ENCODE measurements at places on chromosomes 1 and 21.

DNA sequence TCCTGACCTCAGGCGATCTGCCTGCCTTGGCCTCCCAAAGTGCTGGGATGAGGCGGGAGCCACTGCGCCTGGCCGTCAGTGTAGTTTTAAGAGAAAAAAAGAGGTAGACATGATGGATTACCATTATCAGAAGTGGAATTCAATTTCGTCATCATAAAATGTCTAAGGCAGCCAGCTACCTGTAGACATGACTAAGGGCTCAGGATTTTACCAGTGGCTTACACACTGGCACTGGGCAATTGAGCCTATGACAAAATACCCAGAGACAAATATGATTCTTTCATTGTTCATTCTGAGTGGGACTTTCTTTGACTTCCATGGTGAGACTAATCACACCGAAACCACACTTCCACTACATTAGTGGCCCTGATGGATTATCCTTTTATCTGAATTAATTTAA lies 181.5 kb downstream of the GABPA start:
- DNase-seq, result no peak

- DNase-seq, result no peak
These were observed 8.9 kb downstream of the DENND2D start for GRCh38 chr1:111191496-111191895.

- DNase-seq, result peak; percentile 91
These were observed 16.7 kb upstream of the LYST start for GRCh38 chr1:235883261-235883927.

DNA sequence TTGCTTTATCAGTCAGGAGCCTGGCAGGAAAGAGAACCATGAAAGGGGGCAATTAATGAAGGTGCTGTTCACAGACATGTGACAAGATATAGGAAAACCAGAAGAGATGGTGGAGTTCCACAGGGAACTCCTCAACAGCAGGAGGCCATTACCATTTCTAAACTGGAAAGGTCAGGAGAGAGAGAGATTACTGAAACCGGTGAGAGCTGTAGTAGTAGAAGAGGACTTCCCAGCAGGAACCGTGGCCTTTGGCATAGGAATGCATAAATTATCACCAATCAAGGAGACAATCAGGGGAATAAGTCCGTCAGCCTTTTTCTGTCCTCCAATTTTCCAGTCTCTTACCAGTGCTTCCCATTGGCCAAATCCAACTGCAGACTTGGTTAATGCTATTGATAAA lies 23.0 kb upstream of the ABCD3 start:
- DNase-seq, result no peak

- no peak for DNase-seq
These were observed 24.0 kb upstream of the STUM start for GRCh38 chr1:226524547-226524946.

DNA sequence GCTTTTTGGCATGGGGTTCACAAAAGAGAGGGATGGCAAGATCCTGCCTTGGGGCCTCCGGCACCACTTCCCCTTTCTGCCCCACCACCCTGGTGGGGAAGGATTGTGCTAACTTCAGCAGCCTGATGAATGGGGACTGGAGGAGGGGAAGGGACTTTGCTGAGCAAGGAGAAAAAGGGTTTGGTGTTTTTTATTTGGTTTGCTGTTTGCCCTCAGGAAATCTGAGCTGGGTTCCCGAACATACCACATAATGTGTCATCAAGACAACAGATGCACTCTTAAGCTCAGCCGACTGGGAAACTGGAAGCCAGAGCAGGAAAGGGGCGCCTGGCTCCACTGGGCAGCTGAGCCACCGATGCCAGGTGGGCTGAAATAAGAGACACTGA lies 19.8 kb downstream of the OLFML2B start:
- peak; percentile 39 for DNase-seq

All from right cardiac atrium (tissue), 5 donors.